ENCODE measurements at places on chromosomes 5 and 9.

DNA sequence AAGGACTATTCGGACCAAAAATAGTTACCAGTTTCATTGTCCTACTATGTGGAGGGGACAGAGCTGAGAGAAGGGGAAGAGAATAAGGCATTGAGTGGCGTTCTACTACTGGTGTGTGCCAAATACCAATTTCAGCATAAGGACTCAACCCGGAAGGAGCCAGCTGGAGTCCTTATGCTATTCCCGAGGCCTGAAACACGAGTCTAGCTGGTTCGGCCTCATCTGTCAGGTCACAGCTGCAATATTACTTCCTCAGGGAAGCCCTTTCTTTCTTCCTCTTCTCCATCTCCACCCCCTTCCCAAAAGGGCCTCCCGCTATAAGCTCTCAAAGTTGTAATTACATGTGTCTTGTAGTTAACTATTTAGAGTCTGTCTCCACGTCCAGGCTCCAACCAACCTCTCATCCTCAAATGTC is 20.5 kb upstream of the FER start:
- DNase-seq, result peak; percentile 35

GRCh38 chr5:172726966-172727365 is 44.0 kb downstream of the DUSP1 start:
- no peak for DNase-seq

DNA sequence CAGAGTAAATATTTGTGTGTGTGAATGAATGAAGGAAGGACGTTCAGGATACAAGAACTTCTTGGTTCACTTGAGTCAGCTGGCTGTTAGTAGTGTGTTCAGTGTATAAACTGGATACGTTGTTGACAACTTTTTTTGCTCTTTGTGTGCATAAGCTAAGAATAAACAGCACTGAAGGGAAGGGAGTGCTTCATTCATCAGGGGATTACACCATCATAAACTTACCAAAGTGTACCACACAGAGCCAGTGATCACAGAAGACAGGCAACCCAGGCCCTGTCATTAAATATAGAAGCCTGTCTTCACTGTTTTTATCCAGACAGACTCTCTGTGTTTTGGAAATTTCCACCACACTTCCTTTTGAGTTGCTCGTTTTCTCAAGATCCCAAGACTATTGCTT is 55.5 kb upstream of the MEF2C start:
- DNase-seq, result no peak

- DNase-seq, result no peak
Measured at GRCh38 chr9:108041551-108041950, 552.0 kb upstream of the KLF4 start.

GRCh38 chr5:111229871-111230810 is 6.0 kb downstream of the CAMK4 start:
- no peak for DNase-seq

DNA sequence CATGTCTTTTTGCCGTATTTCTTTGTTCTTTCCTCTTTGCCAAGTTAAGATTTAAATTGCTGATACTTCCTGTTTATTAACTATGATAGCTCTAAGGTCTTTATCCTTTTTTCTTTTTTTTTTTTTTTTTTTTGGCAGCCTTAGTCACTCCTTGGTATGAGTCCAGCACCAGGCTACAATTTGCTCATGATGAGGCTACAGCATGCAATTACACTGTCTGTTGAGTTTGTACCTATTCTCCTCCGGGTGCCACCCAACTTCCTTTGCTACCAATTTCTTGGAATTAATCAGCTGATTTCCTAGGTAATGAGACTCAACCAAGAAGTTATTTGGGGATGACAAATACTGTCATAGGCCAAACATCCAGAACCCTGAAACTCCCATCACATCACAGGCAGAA is 25.5 kb downstream of the ACTL7B start:
- no peak for DNase-seq
